ENCODE measurements at places on chromosomes 4 and X. TPM values are rescaled to one million over a fixed set of nuclear protein-coding genes. Genes with fewer than 3 reads are reported as not detected.

DNA sequence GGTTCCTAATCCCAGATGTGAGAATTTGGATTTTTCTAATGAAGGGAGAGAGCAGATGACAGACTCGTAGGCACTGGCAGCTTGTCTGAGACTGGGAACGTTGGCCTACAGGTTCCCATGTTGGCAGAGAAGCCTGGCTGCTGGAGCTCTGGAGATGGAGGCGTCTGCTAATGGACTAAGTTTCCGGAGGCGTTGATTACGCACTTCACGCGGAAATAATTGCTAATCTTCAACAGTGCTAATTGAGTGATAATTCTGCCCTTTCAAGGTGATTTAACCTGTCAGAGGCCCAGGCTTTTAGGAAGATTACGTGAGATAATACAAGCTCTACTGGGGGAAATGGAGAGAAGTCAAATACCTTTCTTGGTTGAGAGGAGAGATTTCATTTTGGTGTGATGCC lies 77.4 kb downstream of the PSAPL1 start:
- no peaks in the 10 kb centered on the region for H3K4me1 ChIP-seq
- no peaks in the 10 kb centered on the region for H3K27me3 ChIP-seq
- no peaks in the 10 kb centered on the region for H3K36me3 ChIP-seq
- H3K27ac ChIP-seq: no peak overlapping the region

Gene PPEF2
- not detected for total RNA-seq

Gene TRPC3
- total RNA-seq: 0.26 TPM

DNA sequence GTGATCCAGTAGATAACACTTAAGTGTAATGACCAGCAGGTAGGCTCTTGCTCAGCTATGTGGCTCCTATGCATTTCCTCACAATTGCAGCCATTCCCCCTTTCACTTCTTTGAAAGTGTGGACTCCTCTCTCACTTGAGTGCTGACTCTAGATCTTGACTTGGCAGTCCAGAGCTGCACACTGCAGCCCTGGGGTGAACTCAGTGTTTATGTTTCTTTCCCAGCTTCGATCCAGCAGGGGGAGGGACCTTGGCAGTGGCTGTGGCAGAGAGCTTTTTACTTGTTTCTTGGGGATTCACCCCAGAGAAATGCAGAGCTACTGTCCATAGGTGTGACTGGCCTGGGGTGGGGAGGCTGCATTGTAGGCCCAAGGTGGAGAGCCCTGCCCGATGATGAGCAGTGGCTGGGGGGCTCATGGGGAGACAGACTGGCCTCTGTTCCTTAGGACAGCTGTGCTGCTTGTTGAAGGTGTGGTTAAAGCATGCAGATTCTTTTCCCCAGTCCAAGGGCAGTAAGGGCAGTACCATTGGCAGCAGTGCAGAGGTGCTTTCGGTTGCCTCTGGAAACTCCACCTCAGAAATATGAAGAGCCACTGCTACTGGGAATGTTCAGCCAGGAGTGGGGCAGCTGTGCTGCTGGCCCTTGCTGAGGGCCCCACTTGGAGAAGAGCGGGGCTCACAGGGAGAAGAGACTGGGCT lies 134.7 kb downstream of the SH3BGRL start:
- no peak overlapping the region for H3K4me3 ChIP-seq
- no peaks in the 10 kb centered on the region for H3K4me1 ChIP-seq
- no peak for DNase-seq
- H3K36me3 ChIP-seq: no peaks in the 10 kb centered on the region
- H3K27ac ChIP-seq: no peak overlapping the region

DNA sequence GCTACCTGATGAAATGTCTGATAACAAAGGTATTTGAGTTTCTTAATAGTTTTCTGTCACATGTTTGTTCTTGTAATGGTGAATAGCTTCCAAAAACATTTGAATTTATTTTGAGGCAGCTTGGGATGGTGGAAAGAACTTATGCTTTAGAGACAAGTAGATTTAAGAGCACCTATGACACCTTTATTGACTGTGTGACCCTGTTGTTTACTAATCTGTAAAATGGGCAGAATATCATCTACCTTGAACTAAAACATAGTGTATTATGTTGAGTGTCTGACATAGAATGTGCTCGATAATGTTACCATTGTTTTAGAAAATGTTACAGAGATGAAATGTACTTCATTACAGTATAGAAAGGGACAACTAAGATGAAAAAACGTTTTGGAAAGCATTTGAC lies 24.9 kb downstream of the STAG2 start:
- no peaks in the 10 kb centered on the region for H3K4me1 ChIP-seq
- no peak overlapping the region for H3K27ac ChIP-seq
- no peaks in the 10 kb centered on the region for H3K36me3 ChIP-seq
- no peaks in the 10 kb centered on the region for H3K27me3 ChIP-seq

- DNase-seq: peak; percentile 82
- H3K27ac ChIP-seq: no peak overlapping the region
- no peak overlapping the region for H3K4me3 ChIP-seq
Measured at GRCh38 chr4:111641813-111642579, 503.3 kb upstream of the FAM241A start.

Gene ANTXR2
- 34.6 TPM for total RNA-seq

DNA sequence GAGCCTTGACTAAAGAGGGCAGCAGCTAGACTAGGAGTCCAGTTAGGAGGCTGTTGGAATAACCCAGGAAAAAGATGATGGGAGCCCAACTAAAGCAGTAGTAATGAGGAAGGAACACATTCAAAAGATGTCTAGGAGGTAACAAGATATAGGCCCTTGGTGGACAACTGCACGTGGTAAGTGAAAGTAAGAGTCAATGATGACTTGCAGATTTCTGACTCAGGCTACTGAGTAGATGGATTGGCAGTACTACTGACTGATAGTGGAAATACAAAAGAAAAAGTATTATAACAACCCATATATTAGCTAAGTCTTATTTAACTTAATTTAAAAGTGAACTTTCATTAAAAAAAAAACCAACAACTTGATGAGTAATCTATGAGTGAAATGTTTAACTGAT lies 74.0 kb downstream of the PAK3 start:
- no peak overlapping the region for H3K27ac ChIP-seq
- DNase-seq: no peak
- no peaks in the 10 kb centered on the region for H3K36me3 ChIP-seq
- H3K4me1 ChIP-seq: no peaks in the 10 kb centered on the region
- H3K4me3 ChIP-seq: no peak overlapping the region

Measured in body of pancreas (tissue), 4 donors.